ENCODE measurements at places on chromosomes 6 and 20.

GRCh38 chr20:5122873-5123260, 3.1 kb upstream of the PCNA start:
- no peak for DNase-seq

DNA sequence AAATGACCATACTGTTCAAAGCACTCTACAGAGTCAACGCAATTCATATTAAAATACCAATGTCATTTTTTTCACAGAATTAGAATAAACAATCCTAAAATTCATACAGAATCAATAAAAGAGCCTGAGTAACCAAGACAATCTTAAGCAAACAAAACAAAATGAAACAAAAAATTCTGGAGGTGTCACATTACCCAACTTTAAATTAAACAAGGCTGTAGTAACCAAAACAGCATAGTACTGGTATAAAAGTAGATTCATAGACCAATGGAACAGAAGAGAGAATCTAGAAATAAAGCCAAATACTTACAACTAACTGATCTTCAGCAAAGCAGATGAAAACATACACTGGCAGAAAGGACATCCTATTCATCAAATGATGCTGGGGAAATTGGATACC, 346.9 kb upstream of the JAG1 start:
- no peak for DNase-seq

DNA sequence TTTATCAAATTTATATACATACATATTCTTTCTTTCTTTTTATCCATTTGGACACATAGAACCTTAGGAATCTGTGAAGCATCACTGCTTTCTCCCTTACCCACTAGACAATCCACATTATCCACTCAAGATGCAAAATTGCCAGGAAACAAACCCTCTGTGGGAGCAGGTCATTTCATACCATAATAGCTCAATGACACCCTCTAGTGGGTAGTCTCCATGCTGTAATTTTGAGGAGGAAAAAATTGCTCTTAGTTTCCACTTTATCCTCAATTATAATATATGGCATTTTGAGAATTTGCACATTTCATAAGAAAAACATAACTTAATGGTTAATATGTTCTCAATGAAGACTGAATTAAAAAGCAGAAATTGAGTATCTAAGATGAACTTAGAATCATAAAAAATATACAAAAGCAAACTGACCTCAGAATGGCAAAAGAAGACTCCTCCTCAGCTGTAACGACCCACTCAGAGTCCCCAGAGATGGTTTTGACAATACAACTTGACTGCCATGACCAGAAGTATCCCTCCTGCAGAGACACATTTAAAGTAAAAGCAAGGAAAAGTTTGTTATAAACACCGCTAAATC, 164.1 kb downstream of the FRK start:
- no peak for DNase-seq

DNA sequence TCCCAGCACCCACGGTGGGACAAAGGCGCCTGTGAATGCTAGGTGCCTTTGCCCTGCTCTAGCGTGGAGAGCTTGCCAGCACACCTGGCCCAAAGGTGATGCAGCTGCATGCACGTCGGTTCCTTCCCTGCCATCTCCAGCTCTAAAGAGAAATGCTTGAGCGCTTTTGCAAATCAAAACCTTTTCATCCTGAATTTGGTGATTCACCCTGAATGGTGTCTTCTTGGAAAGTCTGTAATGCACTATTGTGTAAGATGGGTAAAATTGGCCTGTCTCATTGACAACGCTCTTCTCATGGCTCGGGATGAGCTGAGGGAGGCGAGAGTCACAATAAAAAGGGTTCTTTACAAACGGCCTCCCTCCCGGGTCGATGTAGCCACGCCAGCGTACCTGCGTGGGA, 103.1 kb upstream of the ID4 start:
- DNase-seq: no peak

- no peak for DNase-seq
Measured at GRCh38 chr6:157570104-157570503, 189.1 kb downstream of the ZDHHC14 start.

GRCh38 chr20:41229259-41229658, 88.3 kb downstream of the ZHX3 start:
- no peak for DNase-seq

DNA sequence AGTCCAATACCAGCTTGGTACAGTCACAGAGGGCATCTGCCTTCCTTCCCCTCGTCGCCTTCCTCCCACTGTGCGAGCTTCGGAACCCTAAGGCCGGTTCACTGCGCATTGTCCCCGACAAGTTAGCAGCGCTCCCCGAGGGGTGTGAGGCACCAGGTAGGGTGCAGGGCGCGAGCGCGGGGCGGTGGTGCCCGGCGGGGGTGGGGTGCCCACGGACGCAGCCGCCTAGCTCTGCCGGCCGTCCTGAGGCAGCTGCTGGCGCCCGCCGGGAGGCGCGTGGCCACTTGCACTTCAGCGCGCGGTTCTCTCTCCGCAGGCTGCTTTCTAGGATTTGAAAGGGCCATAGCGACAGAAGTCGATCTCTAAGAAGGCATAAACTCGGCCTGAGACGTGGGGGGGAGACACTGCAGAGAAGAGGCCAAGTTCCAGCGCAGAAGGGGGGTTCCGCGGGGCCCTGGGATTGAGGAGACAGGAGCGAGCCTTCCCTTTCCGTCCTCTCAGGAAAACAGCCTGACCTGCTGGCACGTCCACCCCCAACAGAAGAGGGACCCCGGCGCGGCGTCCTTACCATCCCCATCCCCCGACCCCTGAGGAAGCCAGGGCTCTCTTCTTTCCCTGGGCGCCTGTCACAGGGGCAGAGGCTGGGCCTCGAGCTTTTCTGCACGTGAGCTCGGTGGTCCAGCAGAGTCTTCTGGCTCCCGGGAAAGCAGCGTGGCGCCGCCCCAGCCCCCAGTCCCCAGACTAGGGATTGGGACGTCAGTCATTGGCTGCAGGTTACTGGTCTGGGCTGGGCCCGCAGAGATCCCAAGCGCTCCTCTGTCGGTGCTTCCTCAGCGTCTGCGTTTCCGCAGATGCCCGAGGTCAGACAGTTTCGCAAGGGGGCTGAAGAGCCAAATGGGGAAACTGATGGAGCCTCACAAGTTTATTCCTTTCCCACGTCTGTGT, 15.6 kb upstream of the PRDM13 start:
- no peak for DNase-seq

DNA sequence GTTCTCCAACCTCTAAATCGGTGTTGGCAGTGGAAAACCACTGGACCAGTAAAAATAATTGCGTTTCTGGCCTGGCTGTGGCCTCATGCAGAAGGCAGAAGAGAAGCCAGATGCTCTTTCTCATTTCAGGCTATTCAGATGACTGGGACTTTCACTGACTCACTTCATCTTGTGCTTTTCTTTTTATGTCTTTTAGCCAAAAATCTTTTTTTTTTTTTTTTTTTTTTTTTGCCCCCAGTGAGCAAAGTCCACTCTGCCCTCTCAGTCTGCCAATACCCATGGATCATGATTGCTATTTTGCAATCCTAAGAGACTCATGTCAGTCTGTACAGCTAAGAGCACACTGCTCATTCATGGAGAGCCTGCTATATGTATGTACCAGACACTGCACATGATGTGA, 962.5 kb downstream of the KIF16B start:
- DNase-seq: no peak

GRCh38 chr6:162785632-162786242, 58.0 kb downstream of the PACRG start:
- no peak for DNase-seq

- DNase-seq: no peak
Measured at GRCh38 chr6:44784195-44784594, 396.7 kb downstream of the CDC5L start.

DNA sequence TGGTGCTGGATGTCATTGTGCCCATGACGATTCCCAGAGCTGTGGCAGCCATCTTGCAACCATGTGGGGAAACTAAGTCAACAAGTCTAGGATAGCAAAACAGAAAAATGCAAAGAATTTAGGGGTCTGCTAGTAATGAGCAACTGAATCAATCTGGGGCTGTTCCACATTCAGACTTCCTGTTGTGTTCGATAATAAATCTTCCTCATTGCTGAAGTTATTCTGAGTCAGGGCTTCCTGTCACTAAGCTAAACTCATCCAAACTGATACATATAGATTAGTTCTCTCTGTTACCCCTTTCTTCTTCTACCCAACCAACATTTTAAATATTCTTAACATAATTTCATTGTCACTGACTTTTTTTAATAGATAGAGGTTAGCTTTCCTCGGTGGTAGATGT, 205.9 kb downstream of the HACE1 start:
- no peak for DNase-seq

- no peak for DNase-seq
Measured at GRCh38 chr6:159931112-159931511, 37.8 kb upstream of the IGF2R start.

DNA sequence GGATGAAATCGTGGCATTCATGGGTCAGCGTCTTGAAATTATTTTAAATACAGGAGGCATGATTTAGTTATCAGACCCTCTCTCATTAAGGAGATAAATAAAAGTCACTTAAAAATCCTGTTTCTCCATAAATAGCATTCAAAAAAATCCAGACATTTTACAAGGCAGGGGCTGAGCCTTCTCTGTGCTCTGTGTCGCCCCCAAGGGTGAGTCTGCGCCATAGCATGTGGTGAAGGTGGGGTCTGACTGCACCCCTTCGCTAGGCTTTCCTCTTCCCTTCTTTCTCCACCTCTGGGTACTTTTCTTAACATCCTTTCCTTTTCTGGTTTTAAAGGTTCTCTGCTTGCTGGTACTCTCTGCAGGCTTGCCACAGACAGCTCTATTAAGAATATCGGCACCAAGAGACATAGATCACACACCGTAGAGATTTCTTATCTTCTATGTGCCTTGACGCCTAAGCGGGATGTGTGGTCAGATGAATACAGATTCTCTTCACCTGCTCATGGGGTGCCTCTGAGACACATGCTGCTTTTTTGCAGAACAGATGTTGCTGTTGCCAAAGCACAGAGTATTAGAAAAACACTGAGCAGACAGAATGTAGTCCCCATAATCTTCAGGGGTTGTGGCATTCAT, 20.1 kb upstream of the FAM209A start:
- DNase-seq: no peak

GRCh38 chr6:73308712-73309534, 45.2 kb downstream of the DPPA5 start:
- DNase-seq: no peak

GRCh38 chr6:3226481-3227362, 731 bp downstream of the TUBB2B start:
- no peak for DNase-seq

DNA sequence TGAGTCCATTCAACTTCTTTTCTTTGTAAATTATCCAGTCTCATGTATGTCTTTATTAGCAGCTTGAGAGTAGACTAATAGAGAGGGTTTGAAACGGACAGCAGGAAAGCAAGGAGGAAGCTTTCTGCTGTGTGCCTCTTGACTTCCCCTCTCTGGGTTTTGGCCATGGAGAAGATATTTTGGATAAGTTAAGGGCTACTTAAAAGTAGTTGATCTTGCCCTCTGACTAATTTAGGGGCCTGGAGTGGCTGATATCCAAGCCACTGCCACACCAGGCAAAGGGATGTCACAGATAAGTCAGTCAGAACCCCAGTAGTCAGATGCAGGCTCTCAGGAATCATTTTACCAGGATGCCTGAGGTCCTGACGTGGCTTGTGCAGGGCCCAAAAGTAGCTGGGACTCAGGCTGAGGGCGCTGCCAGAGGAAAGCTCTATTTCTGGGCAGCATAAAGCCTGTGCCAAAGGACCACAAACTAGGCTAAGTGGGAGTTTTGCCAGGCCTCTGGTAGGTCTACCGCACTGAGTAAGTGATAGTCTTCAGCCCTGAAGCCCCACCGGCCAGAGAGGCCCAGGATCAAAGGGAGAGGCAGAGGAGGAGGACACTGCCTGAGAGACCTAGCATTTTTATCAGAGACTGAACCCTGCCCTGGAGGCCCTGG, 41.6 kb upstream of the IYD start:
- no peak for DNase-seq

GRCh38 chr6:169994739-169995138, 243.3 kb downstream of the ERMARD start:
- DNase-seq: no peak

DNA sequence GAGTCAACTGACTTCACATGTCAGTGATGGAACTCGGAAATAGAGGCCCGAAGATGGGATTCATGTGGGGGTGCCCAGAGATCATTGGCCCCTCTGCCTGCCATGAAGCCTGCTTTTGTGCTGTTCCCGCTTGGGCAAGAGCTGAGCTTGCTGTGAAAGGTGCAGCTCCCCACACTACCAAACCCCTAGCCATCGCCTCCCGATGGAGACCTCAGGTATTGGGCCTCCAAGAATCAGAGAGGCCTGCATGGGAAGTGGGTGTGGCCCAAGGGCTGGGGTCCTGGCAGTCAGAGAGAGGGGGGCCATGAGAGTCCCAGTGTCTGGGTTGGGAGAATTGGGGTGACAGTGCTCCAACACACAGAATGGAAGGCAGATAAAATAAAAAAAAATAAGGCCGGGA, 160.9 kb downstream of the SOD2 start:
- DNase-seq: no peak

- no peak for DNase-seq
Measured at GRCh38 chr6:148225871-148226270, 116.8 kb upstream of the SASH1 start.

GRCh38 chr6:127904160-127904559, 3.3 kb upstream of the THEMIS start:
- DNase-seq: no peak

- DNase-seq: no peak
Measured at GRCh38 chr20:57667924-57668782, 41.7 kb downstream of the PMEPA1 start.

GRCh38 chr6:11436508-11437096, 100.9 kb upstream of the TMEM170B start:
- DNase-seq: no peak

GRCh38 chr6:71168233-71168765, 120.3 kb upstream of the OGFRL1 start:
- no peak for DNase-seq

GRCh38 chr6:133980168-133980567, 27.1 kb downstream of the TBPL1 start:
- DNase-seq: no peak

DNA sequence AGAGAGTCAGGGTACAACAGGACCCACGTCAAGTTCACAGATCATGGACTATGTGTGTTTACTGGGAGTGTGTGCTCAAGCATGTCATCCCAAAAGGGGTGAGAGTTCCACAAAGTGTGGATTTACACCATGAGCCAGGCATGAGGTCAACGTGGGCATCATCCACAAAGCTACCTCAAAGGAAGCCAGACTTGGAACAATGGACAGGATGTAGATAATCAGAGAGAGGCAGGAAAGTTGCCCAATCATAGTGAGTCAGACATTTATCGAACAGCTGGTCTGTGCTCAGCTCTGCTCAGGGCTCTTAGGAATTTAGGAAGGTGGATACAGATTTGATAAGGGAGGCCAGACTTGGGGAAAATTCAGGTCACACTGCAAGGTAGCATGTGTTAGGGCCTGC, 317.2 kb upstream of the CDYL start:
- DNase-seq: no peak

DNA sequence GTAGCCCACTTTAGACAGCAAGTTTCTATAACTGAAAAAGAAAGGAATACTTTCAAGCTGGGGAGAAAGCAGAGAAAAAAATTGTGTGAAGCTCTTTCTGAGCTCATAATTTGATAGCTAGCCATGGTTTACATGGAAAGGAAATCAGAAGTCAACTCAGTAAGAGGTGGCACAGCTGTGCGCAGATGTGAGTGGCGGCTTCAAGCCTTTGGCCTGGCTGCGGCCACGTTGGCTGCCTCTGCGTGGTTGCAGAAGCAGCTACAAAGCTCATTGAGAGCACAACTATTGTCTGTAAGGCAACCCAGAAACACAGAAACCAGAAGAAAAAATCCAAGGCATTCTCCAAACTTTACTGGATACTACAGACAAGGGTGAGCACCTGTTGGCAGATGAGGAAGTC, 136.9 kb downstream of the SASH1 start:
- DNase-seq: no peak

- no peak for DNase-seq
Measured at GRCh38 chr20:3194617-3195280, 9.7 kb downstream of the DDRGK1 start.

- DNase-seq: no peak
Measured at GRCh38 chr6:16494793-16495192, 256.4 kb downstream of the GMPR start.

Measured in anterior cingulate cortex (tissue), 58 donors.